ENCODE measurements at places on chromosomes 2 and 18.
A peak's percentile ranks its signal among the peaks of the same experiment; 100 is the strongest.

GRCh38 chr2:15704086-15704787, 112.6 kb downstream of the DDX1 start:
- DNase-seq, result no peak

DNA sequence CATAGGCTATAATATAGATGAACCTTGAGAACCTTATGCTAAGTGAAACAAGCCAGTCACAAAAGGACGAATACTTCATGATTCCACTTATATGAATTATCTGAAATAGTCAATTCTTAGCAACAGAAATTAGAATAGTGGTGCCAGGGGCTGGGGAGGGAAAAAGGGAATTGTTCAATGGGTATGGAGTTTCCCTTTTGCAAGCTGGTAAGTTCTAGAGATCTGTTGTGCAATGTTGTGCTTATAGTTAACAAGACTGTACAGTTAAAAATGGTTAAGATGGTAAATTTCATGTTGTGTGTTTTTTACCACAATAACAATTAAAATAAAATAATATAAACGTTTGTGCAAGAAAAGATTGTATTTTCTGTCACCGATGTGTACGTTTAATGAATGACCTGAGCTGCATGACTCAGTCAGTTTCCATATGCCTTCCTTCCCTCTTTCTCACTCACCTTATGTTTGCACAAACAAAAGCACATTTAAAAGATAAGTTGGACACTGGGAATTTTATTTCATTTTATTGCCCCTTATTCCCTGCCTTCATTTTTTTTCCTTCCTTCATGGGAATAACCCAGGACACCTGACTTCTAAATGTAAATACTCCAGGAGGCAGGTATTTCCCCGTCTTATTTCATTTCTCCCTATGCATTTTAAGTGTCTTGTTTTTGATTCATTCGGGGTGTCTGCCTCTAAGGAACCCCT, 143.7 kb upstream of the TTC39C start:
- no peak for DNase-seq

- peak; percentile 17 for DNase-seq
These were observed 54.1 kb upstream of the SLC38A11 start for GRCh38 chr2:165009466-165009865.

DNA sequence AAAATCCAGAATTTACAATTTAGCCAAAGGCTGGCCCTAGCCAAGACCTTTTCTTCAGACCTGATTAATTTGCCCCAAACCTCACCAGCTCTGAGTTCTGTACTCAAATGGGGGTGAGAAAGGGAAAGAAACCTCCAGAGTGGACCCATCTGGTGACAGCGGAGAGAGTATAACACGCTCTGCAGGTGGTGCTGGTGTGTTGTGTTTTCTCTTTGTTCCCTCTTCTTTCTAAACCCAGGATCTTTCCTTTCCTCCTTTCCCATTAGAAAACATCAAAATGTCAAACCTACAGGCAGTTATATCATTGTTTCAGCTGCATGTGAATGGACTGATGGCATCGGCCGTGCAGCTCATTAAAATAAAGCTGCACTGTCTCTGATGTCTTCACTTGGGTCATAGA, 253.2 kb upstream of the SP5 start:
- no peak for DNase-seq

DNA sequence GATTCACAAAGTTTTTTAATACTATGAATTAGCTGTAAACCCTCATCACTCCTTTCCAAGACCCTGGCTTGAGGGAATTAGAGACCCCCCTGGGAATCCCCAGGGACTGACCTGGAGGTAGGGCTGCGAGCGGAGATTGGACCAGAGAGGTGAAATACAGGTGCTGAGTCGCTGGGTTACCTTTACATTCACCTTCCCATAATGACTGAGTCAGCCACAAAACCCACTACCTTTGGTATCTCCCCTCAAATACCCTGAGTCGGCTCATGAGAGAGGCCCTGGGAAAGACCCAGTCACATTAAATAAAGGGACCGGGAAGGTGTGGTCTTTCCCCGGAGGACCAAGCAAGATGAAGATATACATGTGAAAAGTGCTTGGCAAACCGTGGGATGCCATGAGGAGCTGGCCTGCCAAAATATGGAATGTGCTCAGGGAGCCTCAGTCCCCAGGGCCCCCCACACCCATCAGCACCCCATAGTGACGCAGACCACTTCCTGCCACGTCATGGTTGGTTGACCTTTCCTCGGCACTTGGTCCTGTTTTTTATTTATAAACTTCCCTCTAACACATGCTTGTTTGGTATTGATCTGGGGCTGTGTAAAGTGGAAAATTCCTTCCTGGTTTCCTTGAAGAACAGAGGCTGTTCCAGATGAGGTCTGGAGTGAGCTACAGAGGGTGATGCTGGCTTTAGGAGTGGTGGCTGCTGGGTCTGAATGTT, 51.4 kb downstream of the IL1RL2 start:
- DNase-seq, result peak; percentile 83

DNA sequence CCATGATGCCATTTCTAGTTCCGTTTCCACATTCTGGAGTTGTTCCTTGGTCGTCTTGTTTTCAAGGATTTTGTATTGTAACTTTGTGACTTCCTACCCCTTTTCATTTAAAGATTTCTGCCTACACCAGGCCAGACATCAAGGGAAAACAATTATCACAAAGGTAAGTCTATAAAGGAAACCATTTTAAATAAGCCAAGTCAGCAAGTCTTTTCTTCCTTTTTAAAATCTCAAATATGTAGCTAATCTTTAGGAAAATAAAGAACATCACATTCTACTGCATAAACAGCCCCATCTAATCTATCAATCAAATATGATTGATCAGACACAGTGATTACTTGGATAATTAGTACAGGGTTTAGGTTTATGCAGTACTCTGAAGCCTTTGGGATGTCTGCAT, 35.8 kb upstream of the INSIG2 start:
- DNase-seq, result no peak
